ENCODE measurements at places on chromosomes 5 and 9.

DNA sequence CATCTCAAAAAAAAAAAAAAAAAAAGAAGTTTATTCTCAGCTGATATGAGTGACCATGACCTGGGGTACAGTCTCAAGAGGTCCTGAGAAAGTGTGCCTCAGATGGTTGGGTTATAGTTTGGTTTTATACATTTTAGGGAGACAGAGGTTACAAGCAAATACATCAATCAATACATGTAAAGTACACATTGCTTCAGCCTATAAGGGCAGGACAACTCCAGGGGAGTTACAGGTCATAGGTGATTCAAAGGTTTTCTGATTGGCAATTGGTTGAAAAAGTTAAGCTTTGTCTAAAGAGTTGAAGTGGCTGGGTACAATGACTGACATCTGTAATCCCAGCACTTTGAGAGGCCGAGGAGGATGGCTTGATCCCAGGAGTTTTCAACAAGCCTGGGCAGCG lies 2.3 kb upstream of the GMCL2 start:
- no peak for DNase-seq

GRCh38 chr5:172715421-172715780 lies 55.6 kb downstream of the DUSP1 start:
- no peak for DNase-seq

GRCh38 chr9:89655056-89655989 lies 50.5 kb downstream of the GADD45G start:
- no peak for DNase-seq

- no peak for DNase-seq
These were observed 33.2 kb downstream of the F2RL2 start for GRCh38 chr5:76590027-76590426.

DNA sequence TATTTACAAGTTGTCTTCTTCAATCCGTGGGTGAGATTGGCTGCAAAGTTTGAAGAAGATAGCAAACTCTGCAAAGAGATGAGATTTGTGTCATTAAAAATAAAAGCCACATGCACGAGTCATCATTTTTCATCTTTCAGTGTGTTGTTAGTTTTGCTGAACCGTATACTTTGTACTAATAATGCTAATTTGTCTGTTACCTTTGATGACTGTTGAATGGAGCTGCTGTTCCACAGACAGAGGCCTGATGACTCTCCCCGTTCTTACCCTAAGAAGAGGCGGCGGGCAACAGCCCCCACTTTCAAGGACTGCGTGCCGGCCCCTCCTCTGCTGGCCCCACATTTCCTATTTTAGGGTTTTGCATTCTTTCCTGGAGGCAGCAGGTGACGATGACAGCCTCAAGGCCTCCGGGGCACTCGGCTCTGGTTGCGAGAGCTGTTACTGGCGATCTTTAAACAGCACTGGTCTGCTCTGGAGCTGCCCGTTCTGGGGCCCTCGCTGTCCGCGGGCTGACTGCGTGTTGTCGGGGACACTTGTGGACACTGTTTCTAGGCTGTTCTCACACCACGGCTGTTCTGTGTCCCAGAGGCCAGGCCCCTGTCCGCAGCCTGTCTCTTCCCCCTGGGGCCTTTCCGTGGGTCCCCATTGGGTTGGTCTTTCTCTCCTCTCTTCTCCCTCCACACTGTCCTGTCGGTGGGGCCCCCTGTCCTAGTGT lies 35.1 kb downstream of the NDUFS6 start:
- no peak for DNase-seq

DNA sequence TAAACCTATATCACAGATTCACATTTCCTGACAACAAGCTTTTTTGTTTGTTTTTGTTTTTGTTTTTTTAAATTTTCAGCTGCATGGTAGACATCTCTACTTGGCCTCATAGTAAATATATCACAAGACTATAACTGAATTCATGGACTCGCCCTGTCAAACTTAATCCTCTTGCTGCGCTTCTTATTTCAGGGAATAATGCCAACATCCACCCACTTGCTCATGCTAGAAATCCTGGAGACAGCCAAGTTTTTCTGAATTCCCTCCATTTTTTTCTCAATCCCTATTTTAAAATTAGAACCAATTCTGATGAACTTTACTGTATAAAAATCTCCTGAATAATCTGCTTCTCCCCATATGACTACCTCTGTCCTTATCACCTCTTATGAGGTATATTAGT lies 283.6 kb upstream of the RPS23 start:
- no peak for DNase-seq

- no peak for DNase-seq
These were observed 34.1 kb upstream of the NPR3 start for GRCh38 chr5:32677023-32677422.

DNA sequence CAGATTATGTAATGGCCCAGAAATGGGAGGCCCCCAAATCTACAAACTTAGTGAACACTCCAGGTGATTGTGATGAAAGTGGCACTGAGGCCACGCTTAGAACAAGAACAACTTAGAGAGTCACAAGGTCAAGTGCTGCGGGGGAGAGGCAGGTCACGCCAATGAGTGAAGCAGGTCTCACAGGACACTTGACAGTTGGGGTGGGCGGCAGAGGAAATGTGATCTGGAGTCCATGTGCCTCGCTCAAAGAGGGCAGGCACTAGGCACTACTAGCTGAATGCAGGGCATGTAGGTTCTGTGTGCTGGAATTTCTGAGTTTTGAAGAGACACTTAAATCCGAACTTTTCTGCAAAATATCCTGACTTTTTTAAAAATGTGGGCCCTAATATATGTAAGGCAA lies 193.2 kb upstream of the RORB start:
- DNase-seq, result no peak

GRCh38 chr5:55402199-55402598 lies 94.4 kb downstream of the MTREX start:
- DNase-seq, result no peak

GRCh38 chr9:133115604-133116345 lies 5.3 kb downstream of the RALGDS start:
- DNase-seq, result no peak

GRCh38 chr9:107361816-107362215 lies 78.7 kb downstream of the RAD23B start:
- no peak for DNase-seq

- no peak for DNase-seq
These were observed 98.1 kb upstream of the TUT7 start for GRCh38 chr9:86452201-86452828.

DNA sequence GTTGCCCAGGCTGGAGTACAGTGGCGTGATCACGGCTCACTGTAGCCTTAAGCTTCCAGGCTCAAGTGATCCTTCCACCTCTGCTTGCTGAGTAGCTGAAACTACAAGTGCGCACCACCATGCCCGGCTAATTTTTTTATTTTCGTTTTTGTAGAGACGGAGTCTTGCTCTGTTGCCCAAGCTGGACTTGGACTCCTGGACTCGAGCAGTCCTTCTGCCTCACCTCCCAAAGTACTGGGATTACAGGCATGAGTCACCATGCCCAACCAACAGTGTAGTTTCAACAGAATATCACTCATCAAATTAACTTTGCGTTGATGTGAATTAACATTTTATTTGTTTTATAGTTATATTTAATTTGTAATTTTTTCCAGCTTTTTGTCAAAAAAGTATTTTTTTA lies 45.3 kb downstream of the WDR70 start:
- DNase-seq, result no peak

DNA sequence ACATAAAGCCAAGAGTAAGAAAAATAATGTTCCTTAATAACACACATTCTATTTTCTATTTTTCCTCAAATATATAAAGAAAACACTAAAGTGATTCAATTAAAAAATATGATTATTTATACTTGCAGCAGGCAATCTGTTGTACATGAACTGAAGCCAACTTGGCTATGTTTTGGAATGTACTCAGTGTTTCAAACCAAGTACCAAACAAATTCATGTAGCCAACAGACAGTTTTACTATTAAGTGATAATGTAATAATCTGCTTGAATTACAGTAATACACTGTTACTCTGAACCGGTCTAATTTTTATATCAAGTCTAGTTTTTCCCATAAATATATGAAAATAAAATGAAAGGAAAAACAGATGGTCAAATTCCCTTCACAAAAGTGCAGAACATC lies 58.0 kb downstream of the CEP120 start:
- DNase-seq, result no peak

DNA sequence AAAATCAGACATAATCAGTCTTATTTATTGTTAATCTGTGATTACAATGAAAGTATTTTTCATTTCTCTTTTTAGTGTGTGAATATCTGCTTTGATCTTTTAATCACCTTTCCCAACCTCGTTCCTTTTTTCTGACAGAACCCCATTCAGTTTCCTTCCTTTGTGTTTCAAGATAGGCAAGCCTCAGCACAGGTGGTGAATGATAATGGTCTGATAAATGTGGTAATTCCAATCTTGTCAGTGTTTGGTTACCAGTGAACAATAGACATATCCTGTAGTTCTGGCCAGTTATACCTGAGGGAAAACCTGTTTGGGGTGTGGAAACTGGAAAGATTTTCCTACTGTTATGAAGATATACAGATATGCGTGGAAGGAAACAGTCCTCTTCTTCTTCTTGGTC lies 13.5 kb downstream of the STX17 start:
- no peak for DNase-seq

- DNase-seq, result no peak
These were observed 33.3 kb downstream of the FGF1 start for GRCh38 chr5:142652563-142652962.
